ENCODE measurements at places on chromosomes 16 and 17.

GRCh38 chr16:11089504-11090124 lies 145.2 kb downstream of the CLEC16A start:
- DNase-seq: no peak

DNA sequence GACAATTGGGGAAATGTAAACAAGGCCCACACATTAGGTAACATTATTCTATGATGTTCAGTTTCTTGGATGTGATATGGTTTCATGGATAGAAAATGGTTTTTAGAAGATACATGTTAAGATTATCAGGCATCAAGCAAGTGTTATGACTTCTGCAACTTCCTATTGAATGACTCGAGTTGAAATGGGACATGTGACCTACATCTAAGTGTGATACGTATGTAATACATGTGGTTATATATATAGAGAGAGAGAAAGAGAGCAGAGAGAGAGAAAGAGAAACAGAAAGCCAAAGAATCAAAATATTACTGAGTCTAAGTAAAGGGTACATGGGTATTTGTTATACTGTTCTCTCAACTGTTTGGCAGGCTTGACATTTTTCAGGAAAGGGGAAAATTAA lies 1.7 kb downstream of the TMEM170A start:
- DNase-seq: peak; percentile 63

- DNase-seq: no peak
These were observed 98.7 kb upstream of the NACA2 start for GRCh38 chr17:61689610-61690180.

- no peak for DNase-seq
These were observed 9.6 kb downstream of the RNF40 start for GRCh38 chr16:30771726-30772125.

GRCh38 chr17:37465069-37465616 lies 24.5 kb upstream of the DUSP14 start:
- no peak for DNase-seq

- peak; percentile 74 for DNase-seq
These were observed 818 bp upstream of the NRN1L start for GRCh38 chr16:67883872-67884261.

DNA sequence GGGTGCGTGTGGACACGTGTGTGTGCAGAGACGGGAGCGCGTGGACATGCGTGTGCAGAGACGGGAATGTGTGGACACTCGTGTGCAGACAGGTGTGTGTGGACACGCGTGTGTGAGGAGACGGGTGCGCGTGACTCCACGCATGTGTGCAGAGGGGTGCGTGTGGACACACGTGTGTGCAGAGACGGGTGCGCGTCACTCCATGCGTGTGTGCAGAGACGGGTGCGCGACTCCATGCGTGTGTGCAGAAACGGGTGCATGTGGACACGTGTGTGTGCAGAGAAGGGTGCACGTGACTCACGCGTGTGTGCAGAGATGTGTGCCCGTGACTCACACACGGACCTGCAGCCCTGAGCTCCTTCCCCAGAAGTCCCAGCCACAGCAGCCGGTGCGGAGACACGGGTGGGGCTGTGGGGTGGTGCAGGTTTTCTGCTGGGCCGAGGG lies 2.2 kb upstream of the CD7 start:
- DNase-seq: no peak

GRCh38 chr16:88977018-88977811 lies at the start of gene CBFA2T3:
TSS of gene CBFA2T3 (minus strand) at chr16:88977207. CDS start at chr16:88976807, 400 bp downstream.
- no peak for DNase-seq

Data from CD4-positive, alpha-beta T cell treated with Interleukin-17A for 1 hour (primary cell).